Hindlimb muscle (tissue), 1 donor: ENCODE measurements at places on chromosomes 3 and 15. TPM values are rescaled to one million over a fixed set of nuclear protein-coding genes. Genes with fewer than 3 reads are reported as not detected.
A peak's percentile ranks its signal among the peaks of the same experiment; 100 is the strongest.

DNA sequence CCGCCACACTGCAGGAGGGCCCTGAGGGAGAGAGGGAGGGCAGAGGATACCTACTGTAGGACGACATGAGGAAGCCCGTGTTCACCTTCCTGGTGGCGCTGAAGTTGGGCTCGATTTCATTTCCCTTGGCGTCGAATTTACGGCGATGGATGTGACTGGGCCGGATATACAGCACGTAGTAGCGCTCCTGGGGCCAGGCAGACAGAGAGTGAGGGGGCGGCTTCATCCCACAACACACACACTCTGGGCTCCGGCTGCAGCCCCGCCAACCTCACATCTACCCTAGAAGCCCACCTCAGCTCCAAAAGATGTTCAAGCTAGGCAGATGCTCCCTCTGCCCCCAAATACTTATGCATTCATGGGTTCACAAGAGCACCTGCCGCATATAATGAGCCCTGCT is 4.5 kb downstream of the ARPIN start:
- no peak for DNase-seq

DNA sequence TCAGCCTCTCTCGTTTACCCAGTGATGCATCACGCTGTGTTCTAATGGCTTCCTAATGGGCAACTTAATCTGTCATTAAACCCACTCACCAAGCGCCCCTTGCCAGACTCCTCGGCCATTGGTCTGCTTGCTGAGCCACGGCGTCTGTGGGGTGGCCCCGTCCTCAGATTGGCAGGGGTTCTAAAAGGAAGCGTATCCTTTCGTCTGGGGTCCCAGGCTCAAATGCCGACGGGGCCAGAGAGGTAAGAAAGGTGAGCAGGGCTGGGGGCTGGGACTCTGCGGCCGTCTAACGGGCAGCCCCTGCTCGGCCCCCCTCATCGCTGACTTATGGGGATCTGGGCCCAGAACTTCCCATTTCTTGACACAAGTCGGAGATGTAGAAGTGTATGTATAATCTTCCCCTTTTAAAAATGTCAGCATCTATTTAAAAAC is 315.1 kb upstream of the PROK2 start:
- no peak for DNase-seq

- peak; percentile 84 for DNase-seq
Measured at GRCh38 chr3:72907731-72908620, 20.1 kb downstream of the GXYLT2 start.

GRCh38 chr15:67091071-67091979 is 25.9 kb downstream of the SMAD3 start:
- no peak for DNase-seq

- no peak for DNase-seq
Measured at GRCh38 chr3:159855599-159856346, 132.9 kb upstream of the IL12A start.

GRCh38 chr3:193851428-193851847 is 258.4 kb downstream of the OPA1 start:
- no peak for DNase-seq

GRCh38 chr3:30617069-30617468 is 10.7 kb downstream of the TGFBR2 start:
- no peak for DNase-seq

DNA sequence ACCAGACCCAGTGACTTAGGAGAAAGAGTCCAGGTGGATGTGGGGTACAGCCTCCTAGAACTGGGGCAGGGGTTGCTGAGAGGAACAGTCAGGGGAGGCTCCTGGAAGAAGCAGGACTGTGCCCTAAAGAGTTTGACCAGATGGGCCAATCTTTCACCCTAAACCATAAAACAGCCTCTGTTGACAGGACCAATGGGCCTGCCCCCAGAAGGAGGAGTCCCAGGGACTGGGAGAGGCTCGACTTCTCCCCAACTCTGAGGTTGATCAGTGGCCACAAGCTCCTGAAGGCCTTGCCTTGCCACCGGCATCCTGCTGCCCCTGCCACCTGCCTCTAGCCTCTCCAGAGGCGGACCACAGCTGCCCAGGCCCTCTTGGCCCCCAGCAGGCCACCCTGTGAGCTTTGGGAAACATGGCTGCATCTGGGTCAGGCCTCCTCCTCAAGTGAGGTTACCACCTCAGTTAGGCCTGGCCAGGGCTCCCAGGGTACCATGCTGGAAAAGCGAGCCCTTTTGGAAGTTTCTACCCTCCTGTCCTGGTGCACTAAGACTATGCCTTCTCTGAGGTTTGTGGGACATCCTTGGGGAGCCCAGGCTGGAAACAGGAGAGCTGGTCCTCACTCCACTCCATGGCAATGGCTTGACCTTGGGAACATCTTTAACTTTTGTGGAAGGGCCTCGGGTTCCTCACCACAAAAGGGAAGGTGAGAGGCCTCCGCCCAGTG is 2.8 kb downstream of the VIPR1 start:
- no peak for DNase-seq

DNA sequence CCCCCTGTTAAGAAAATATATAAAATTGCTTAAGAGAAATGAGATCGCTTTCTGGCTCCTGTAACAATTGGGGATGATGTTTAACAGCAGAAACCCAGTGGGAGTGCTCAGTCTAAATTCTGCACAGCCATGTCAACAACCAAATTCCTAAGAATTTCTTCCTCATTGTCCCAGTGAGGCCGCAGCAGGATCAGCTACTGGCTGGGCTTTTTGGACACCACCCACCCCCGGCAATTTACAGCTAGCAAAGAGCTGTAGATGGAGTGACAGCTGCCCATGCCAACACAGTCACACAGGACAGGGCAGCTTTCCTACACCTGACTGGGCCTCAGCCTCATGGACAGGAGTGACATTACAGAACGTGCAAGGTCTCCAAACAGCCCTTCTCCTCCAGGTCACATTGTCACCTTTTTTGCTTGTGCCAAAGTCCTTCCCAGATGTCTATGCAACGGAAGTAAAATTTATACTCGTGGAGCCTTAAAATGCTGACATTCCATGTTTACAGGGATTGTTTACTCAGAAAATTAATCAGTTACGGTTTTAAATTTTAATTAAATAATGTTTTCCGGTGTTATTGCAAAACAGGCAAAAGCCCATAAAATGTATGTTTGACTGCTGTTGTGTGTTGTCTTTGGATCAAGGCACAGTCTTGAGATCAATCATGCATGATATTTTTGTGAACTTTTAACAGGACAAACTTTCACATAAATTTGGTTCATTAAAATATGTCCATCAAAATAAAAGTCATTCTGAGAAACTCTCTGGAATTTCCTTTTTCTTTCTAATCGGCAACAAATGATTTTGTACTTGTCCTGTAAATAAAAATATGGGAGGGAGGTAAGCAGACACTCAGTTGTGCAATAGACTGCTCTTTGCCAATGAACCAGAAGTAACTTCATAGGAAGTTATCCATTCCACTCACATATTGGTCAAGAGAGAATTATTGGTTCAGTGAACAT is 943.2 kb downstream of the MCTP2 start:
- peak; percentile 66 for DNase-seq

DNA sequence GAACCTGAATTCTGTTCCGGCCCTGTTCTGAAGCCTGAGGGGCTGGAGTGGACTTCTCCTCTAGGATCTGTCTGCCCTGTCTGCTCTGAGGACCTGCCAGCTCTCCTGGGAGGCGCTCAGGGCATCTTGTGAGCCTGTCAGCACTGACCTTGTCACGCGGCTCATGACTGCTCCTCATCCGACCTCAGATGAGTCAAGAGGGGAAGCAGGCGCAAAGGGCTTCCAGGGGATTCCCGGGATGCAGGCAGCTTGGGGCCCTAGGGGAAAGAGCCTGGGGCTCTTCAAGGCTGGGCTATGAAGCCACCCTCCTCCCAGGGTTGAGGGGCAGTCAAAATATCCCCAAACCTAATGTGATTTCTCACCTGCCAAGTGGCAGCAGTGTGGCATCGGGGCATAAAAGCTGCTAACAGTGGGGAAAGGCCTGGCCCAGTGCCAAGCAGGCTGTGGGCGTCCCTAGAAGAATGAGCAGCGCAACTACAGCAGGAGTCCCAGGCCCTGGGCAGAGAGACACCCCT is 27.6 kb upstream of the ANKDD1A start:
- no peak for DNase-seq

GRCh38 chr3:150307311-150308036 is 100.6 kb upstream of the TSC22D2 start:
- peak; percentile 51 for DNase-seq

- DNase-seq, result no peak
Measured at GRCh38 chr3:152488449-152488848, 219.7 kb downstream of the MBNL1 start.

GRCh38 chr3:171833789-171834460 is 9.2 kb upstream of the TMEM212 start:
- no peak for DNase-seq

GRCh38 chr15:28281876-28282275 is 40.1 kb downstream of the HERC2 start:
- no peak for DNase-seq

DNA sequence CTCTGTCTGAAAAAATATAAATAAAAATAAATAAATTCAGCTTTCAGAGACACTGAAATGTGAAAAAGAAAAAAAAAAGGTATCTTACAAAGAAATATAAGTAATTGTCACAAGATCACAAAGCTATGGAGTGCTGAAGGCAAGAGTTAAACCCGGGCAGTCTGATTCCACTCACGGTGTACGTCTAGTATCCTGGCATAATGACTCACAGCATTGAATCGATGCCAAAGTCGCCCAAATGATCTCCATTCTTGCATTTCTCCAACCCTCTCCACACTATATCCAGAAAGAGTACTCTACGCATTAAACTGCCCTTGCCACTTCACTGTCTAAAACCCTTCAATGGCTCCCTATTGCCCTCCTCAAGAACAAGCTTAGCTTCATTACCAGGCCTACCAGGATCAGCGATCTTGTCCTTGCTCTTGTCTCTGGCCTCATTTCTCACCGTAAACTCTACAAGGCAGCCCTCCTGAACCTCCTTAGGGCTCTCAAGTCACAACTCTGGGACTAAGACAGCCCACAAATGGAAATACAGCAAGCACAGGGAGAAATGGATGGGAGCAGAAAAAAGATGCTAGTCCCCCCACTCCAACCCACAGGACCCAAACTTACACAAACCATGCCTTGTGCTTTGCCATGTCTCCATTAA is 7.7 kb downstream of the SUCLG2 start:
- DNase-seq, result no peak

DNA sequence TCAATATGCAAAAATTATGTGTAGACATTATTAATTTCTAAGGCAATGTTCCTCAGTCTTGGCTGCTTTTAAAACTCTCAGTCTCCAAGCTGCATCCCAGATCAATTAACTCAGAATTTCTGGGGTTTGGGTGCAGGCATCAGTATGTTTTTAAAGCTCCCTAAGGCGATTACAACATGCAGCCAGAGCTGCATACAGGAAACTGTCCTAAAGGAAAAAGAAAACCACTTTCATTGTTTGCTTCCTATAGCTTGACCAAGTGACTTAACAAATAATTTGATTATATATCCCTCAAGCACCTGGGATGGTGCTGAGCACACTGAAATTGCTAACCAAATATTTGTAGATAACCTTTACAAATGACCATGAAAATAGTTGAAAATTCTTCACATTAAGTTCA is 194.7 kb downstream of the DTWD1 start:
- no peak for DNase-seq

DNA sequence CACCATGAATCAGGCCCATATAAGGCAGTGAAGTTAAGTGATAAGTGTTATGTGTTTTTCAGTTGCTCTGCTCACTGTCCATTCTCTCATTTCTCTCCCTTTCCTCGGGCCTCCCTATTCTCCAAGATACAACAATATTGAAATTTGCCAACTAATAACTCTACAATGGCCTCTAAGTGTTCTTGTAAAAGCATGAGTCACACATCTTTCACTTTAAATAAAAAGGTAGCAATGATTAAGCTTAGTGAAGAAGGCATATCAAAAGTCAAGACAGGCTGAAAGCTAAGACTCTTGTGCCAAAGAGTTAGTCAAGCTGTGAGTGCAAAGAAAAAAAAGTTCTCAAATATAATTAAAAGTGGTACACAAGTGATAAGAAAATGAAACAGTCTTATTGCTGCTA is 675.4 kb downstream of the OTOL1 start:
- no peak for DNase-seq

DNA sequence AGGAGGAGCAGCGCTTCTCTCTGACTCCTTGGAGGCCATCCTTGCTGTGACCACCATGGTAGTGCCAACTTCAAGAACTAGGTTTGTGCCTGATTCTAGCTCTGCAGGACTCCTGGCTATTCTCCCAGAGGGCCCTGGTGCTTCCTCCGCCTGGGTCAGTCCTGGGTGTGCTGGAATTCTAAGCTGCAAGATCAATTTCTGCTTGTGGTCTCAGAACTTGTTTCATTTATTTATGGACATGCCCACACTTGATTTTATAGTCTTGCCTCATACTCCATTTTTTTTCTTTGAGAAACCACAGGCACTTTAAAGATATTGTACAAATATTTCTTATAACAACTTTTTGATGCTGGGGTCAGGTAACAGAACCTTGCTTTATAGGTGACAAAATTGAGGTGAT is 87.6 kb downstream of the PDCD6IP start:
- DNase-seq, result no peak

- no peak for DNase-seq
Measured at GRCh38 chr3:196976941-196977340, 8.3 kb upstream of the PIGZ start.

- peak; percentile 58 for DNase-seq
Measured at GRCh38 chr3:132245552-132246142, 71.6 kb upstream of the ACP3 start.

- no peak for DNase-seq
Measured at GRCh38 chr3:194993896-194994295, 277.1 kb downstream of the XXYLT1 start.

DNA sequence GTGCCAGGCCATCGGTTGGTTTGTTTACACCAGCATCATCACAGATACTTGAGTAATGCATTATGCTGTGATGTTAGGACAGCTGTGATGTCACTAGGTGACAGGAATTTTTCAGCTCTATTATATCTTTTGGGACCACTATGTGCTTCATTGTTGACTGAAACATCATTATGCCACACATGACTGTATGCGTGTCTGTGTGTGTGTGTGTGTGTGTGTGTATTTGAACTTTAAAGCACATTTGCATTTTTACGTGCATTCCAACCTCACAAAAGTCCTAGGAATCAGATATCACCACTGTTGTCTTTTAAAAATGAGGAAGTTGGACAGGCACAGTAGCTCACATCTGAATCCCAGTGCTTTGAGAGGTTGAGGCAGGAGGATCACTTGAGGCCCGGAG is 223.0 kb downstream of the TBL1XR1 start:
- no peak for DNase-seq

GRCh38 chr15:49742381-49742780 is 121.5 kb downstream of the DTWD1 start:
- DNase-seq, result no peak

- no peak for DNase-seq
Measured at GRCh38 chr3:144590854-144591253, 619.2 kb downstream of the DIPK2A start.

PTPRG gene
- polyA plus RNA-seq, result 29.4 TPM

GOLGA8A gene
- polyA plus RNA-seq, result 57.9 TPM

EPHB1 gene
- polyA plus RNA-seq, result 61.0 TPM

CHRD gene
- 18.7 TPM for polyA plus RNA-seq

DCUN1D1 gene
- 29.0 TPM for polyA plus RNA-seq

TRAK1 gene
- polyA plus RNA-seq, result 87.5 TPM

ULK4 gene
- 2.4 TPM for polyA plus RNA-seq

SENP2 gene
- 35.3 TPM for polyA plus RNA-seq

AP3B2 gene
- 0.59 TPM for polyA plus RNA-seq

CCDC13 gene
- polyA plus RNA-seq, result not detected

ARPP21 gene
- 242 TPM for polyA plus RNA-seq

POLR2H gene
- 42.2 TPM for polyA plus RNA-seq

ST3GAL6 gene
- polyA plus RNA-seq, result 5.7 TPM

SLC26A6 gene
- 8.8 TPM for polyA plus RNA-seq

CBLB gene
- polyA plus RNA-seq, result 28.1 TPM

SPINK8 gene
- not detected for polyA plus RNA-seq

PAQR5 gene
- 0.72 TPM for polyA plus RNA-seq

WWTR1 gene
- polyA plus RNA-seq, result 85.2 TPM

GOLGA8M gene
- polyA plus RNA-seq, result 1.4 TPM
